Kidney epithelial cell (primary cell): ENCODE measurements at places on chromosomes 7 and 10. TPM values are rescaled to one million over a fixed set of nuclear protein-coding genes. Genes with fewer than 3 reads are reported as not detected.

- no peak for DNase-seq
Observed at GRCh38 chr10:88731296-88731695, 25.2 kb downstream of the LIPK start.

The TSPAN12 gene
- 10.9 and 12.5 TPM in 2 replicates for total RNA-seq

The SLC25A28 gene
- 7.9 and 8.1 TPM in 2 replicates for total RNA-seq

DNA sequence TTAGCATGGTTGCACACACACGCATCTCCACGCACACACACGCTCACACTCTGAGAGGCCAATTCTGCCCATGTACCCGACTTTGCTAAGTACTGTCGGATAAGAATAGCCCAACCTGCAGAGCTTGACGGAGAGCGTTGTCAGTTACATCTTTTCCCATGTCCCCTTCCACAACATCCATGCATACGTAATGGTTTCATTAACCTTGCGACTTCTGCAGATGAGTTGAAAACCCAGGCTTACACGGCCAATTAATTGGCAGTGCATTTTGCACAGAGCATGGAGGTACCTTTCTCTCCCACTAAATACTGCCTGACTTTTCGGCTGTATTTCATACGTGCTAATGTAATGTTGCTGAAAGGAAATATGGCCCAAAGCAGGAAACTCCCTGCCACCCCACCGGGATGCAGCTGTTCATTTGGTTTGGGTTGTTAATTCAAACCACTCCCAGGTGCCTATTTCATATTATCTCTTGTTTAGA, 291.2 kb upstream of the HABP2 start:
- no peak for DNase-seq

GRCh38 chr10:72335394-72336258, 19.1 kb downstream of the DNAJB12 start:
- DNase-seq, result no peak

- DNase-seq, result no peak
Observed at GRCh38 chr7:46738796-46739195, 817.7 kb upstream of the IGFBP3 start.

DNA sequence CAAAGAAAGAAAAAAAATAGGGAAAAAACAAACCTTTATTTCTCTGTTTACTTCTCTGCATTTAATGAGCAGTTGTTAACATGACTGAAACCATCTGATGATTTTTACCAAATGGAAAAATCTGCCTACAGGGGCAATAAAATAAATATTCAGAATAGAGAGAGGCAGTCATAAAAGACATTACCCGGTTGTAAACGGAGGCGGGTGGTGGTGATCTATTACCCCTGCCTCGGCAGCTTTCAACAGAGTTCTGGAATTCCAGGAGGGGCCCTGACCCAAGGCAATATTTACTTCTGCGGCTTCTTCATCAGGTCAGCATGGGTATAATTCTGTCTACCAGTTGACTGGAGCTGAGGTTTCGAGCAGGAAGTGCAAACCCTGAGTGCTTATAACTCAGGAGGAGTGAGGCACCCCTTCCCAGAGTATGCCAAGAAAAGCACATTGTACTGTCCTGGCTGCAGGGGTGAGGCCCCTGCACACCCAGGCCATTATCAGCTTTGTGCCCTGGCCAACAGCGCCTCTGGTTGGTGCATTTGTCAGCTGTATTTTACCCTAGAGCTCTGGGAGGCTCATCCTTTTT, 8.2 kb upstream of the CXCL12 start:
- no peak for DNase-seq

DNA sequence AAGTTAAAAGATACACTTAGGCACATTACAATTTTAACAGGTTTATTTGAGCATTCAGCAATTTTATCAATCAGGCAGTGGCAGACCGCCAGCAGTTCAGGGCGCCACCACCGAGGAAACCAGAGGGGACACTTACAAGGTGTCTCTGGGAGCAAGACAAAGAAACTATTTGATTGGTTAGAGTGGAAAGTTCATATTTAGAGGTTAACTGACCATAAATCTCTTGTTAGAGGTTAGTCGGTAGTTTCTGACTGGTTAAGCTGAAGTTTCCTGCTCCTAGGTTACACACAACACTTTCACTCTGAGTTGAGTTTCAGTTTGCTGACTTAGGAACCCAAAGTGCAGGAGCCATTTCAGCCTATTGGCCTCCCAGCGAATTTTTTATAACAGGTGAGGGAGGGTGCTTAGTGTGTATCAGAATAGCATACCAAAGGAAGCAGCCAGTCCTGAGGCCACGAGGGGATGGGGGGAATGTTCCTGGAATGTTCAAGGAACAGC, 10.8 kb upstream of the PVRIG start:
- no peak for DNase-seq

The CLCN1 gene
- total RNA-seq, result not detected in 2 replicates

GRCh38 chr7:133510326-133511055, 257.6 kb downstream of the EXOC4 start:
- DNase-seq, result no peak

GRCh38 chr7:80611779-80612178, 26.7 kb upstream of the CD36 start:
- no peak for DNase-seq

The HOXA11 gene
- 11.4 and 17.3 TPM in 2 replicates for total RNA-seq

DNA sequence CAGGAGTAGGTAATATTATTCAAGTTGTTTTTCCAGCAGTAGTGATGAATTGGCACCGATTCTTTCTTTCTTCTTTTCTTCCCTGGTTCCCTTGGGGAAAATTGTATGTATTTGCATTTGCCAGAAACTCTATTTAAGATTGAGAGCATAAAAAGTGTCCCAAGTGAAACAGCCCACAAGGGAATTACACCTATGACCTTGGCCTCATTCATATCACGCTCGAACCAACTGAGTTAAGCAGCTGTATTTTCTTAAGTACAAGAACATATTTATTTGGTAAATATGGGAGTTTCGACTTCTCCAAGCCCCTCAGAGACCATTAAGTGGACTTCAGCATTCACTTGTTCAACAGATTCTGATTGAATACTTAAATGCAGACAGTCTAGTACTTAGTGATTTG, 54.1 kb upstream of the MET start:
- DNase-seq, result no peak

GRCh38 chr7:49692516-49692915, 80.9 kb upstream of the VWC2 start:
- no peak for DNase-seq

The ARF5 gene
- 330 and 355 TPM in 2 replicates for total RNA-seq

DNA sequence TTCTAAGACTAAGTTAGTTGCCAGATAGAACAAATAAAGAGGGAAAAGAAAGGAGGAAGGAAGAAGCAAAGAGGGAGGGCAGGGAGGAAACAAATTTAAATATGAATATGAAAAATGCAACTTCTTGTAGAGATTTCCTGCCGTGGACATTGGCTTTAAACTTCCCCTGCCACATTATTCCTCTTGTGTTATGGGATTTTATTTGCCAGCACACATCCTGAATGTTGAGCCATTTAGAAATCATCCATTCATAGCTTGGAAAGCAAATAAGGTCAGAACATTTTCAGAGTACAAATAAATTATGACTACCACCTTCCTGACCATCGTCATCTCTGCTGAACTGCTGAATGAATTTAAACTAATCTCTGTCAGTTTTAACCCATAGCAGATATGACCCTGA, 911.9 kb upstream of the LRRN3 start:
- DNase-seq, result no peak

The AKR1C2 gene
- 0.27 and 2.0 TPM in 2 replicates for total RNA-seq

GRCh38 chr10:71573562-71574518, 145.7 kb downstream of the C10orf105 start:
- no peak for DNase-seq

The ZCCHC24 gene
- 6.2 and 8.6 TPM in 2 replicates for total RNA-seq

The SLC18A3 gene
- not detected in 2 replicates for total RNA-seq

- DNase-seq, result no peak
Observed at GRCh38 chr7:99767662-99768061, 16.3 kb downstream of the CYP3A4 start.

- DNase-seq, result no peak
Observed at GRCh38 chr7:54888734-54889082, 129.7 kb upstream of the SEC61G start.

DNA sequence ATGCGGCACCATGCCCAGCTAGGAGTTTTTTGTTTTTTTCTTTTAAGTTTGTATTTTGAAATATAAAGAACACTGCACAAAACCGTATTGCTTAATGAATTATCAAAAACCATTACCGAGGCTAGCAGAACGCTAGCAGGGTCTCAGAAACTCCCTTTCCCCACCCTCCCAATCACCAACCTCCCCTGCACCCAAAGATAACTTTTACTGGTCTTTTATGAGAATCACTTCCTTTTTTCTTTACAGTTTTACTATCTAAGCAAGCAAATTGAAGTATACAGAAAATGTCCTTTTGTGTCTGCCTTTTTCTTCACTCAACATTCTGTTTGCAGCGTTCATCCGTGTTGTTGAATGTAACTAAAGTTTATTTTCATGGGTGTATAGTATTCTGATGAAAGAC, 13.4 kb downstream of the HIP1 start:
- DNase-seq, result no peak

- no peak for DNase-seq
Observed at GRCh38 chr7:112581529-112581928, 100.7 kb downstream of the LSMEM1 start.

The CALML3 gene
- not detected in 2 replicates for total RNA-seq

DNA sequence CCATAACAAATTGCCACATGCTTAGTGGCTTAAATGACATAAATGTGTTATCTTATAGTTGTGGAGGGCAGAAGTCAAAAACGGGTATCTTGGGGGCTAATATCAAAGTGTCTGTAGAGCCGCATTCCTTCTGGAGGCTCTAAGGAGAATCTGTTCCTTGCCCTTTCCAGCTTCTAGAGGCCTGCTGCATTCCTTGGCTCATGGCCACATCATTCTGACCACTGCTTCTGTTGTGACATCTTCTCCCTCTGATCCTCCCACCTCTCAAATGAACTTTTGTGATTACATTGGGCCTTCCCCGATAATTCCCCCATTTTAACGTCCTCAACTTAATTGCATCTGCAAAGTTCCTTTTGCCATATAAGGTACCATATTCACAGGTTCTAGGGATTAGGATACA, 76.1 kb downstream of the CYP26A1 start:
- DNase-seq, result no peak

DNA sequence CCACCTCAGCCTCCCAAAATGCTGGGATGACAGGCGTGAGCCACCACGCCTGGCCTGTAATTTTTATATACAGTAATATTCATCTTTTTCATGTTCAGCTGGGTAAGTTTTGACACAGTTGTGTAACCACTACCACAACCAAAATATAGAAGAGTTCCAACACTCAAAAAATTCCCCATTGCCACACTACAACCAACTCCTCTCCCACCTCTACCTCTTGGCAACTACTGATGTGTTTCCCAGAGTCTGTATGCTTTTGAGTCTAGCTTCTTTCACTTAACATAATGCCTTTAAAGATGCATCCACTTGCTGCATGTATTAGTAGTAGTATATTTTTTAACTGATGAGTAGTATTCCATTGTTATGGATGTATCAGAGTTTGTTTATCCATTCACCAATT, 90.7 kb downstream of the SRPK2 start:
- no peak for DNase-seq

DNA sequence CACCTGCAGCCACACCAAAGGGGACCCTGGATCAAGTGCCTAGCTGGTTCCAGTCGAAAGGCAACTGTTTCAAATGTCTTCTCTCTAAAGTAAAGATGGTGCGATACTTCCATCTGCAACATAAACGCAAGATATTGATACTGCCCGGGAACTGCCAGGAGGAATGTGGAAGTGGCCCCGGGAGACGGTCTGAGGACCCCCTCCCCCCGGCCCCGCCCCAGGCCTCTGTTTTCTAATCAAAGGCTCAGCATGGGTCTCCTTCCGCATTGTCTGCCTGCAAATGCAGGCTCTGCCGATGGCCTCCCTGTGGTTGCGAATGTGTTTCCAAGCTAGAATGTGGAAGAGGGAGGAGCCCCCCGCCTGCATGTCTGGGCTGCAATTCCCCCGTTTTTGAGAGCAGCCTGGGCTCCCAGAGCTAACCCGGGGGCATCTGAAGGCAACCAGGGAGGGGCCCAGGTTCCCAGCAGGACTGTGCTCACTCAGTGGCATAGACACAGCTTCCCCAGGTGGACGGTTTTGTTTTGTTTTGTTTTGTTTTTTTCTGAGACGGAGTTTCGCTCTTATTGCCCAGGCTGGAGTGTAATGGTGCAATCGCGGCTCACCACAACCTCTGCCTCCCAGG, 223.9 kb upstream of the PPP2R2D start:
- DNase-seq, result no peak

- DNase-seq, result no peak
Observed at GRCh38 chr10:23079700-23080099, 15.7 kb upstream of the MSRB2 start.

The STRIP2 gene
- total RNA-seq, result 2.3 and 3.5 TPM in 2 replicates

- DNase-seq, result no peak
Observed at GRCh38 chr7:157552295-157552993, 215.6 kb downstream of the DNAJB6 start.

The H2BK1 gene
- not detected in 2 replicates for total RNA-seq

The ZNF783 gene
- 10.4 and 11.3 TPM in 2 replicates for total RNA-seq

GRCh38 chr7:130387628-130388403, 7.5 kb downstream of the CPA1 start:
- no peak for DNase-seq

The CYP2C9 gene
- total RNA-seq, result not detected in 2 replicates

DNA sequence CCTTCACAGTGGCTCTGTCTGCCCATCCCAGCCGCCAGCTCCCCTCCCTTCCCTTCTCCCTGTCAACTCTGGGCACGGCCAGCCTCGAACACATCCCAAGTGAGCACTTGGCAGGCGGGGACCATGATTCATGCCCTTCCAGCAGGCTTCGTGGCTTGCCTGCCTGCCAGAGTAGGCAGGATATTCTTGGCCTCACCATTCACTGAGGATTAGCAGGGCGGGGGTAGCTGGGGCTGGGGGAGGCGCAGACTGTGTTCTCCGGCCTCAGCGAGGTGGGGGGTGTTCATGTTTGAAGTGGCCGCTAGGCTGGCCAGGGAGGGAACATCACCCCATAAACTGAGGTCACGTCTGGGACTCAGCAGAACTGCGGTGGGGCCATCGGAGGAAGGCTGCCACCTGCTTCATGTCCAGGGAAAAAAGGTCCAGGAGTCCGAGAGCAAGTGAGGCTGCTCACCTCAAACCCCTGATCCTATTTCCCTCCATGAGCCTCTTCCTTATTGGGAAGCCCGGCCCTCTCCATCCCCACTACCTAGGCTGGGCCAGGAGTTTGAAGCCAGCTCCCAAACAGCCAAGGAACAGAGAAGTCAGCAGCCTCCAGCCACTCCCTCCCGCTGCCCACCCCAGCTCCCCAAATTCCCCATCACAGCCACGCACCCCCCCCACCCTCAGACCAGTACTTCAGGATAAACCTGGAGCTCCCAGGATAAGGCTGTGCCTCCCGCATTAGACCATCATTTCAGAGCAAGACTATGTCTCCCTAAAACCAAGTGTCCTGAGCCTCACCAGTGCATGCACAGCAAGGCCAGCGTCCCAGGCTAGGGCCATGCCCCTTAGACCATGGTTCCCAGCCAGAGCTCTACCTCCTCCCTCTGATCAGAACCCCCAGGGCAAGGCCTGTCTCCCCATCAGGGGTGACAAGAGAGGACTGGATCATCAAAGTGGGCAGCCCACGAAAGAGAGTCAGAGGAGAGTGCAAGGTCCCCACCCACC, 42.8 kb upstream of the RABGEF1 start:
- no peak for DNase-seq

- DNase-seq, result no peak
Observed at GRCh38 chr10:82826132-82826531, 951.1 kb downstream of the NRG3 start.

The PODXL gene
- total RNA-seq, result 152 and 160 TPM in 2 replicates

The MORN4 gene
- 11.2 and 12.4 TPM in 2 replicates for total RNA-seq
